ENCODE measurements at places on chromosomes 11 and 22.

GRCh38 chr11:109425554-109425953 lies 3.6 kb downstream of the C11orf87 start:
- DNase-seq = no peak

- DNase-seq = peak; percentile 61
Measured at GRCh38 chr22:35430897-35431322, 31.0 kb downstream of the MCM5 start.

DNA sequence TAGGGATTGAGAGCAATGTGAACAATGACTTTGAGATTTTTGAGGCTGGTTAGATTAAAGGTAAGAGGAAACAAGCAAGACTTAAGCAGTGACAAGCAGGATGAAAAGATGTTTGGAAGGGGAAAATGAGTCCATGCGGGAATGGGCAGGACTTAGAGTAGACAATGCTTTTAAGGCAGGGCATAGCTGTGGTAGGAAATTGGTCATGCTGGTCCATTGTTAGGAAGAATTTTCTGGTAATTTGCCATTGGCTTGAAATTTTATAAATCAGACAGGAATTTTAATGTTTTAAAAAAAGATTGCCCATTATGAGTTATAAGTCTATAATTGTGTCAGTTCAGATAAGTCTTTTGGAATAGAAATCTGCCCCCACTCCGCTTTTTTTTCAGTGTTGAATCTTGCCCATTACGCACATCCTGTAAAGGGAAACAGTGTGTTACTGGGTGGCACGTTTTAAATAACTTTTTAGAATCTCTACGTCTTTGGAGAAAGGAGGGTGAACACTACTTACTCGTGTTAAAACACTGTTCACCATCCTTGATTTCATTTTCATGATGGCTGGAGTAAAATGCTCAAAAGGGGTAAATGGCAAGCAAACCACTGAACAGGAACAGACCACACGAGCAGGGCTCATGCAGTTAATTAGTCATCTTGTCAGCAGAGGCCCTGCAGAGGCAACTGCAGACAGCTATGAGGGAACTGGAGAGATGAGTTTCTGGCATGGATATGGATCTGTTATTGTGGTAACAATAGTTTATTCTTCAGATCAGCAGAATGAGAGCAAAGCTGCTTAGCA lies 25.0 kb downstream of the SWAP70 start:
- peak; percentile 96 for DNase-seq

GRCh38 chr22:49964136-49965090 lies 3.8 kb downstream of the PIM3 start:
- no peak for DNase-seq

DNA sequence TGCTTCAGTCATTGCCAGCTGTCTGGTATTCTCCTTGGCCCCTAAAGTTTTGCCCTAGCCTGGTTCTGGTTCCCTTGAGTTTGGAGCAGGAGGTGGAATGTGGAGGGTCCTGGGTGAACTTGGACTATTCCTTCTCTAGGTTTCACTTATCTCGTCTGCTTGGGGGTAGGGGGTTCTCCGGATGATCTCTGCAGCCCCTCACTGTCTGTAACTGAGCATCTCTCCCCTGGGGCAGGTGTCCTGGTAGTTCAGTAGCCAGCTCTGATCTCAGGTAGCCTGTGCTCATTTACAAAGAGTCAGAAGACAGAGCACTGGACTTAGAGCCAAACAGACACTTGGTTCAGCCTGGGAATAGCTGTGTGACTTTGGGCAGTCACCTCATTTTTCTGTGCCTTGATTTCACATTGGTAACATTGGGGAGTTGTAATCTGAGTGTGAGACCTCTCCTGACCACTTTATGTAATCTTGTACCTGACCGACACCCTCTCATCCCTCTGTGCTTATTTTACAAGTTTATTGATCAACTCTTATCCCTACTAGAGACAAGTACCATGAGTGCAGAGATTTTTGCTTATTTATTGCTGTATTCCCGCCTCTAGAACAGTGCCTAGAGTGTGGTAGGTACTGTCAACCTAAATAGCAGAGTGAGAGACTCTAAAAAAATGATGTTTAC lies 804 bp downstream of the CCDC134 start:
- DNase-seq = no peak

DNA sequence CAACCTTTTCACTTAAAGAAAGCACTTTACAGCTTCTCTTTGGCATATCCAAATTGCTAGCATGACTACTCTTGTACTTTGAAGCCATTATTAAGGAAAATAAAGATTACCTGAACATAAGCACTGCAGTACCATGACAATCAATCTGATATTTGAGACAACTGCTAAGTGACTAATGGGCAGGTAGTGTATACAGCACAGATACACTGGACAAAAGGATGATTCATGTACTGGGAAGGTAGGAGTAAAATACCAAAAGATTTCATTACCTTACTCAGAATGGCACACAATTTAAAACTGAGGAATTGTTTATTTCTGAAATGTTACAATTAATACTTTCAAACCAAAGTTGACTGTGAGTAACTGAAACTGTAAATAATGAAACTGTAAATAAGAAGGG lies 1054.3 kb upstream of the TENM4 start:
- no peak for DNase-seq

DNA sequence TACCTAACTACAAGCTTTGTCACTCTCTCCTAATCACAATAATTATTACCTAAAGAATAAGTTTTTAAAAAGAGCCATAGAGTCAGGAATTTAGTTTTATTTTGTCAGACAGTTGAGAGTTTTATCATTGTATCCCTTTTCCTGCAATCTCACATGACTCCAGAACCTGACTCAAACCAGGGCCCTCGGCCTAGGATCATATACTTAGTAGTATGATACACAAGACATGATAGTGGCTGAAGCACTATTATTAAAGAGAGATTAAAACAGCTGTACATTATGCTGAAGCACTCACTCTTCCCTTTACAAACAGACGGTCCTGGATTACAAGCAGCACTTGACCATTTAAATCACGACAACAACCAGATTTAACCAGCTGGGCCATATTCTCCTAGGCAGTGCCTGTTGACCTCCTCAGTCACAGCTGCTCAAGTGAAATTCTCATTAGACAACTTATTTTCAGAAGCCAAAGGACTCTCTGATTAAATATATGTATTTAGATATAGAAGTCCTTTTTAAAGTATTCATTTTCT lies 44.0 kb downstream of the SOX6 start:
- no peak for DNase-seq

GRCh38 chr11:120169981-120170698 lies 32.2 kb upstream of the TRIM29 start:
- DNase-seq = no peak

DNA sequence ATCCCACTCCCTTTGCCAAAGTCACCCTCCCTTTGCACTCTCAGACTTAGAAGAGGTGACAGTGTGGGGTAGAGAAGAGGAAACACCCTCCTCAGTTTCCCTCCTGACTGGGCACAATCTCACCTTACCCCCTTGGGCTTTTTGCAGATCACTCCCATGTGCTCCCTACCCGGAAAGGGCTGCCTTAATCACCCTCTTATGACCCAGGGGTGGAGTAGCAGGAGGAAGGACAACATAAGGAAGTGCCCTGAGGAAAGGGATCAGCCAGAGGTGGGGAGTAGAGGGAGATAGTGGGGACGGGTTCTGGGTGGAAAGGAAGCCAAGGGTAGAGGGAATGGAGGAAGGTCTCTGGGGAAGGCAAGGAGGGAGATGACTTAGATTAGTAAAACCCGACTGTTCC lies 52.0 kb downstream of the NRXN2 start:
- DNase-seq = no peak

- no peak for DNase-seq
Measured at GRCh38 chr11:88295028-88295427, 42.5 kb downstream of the CTSC start.

DNA sequence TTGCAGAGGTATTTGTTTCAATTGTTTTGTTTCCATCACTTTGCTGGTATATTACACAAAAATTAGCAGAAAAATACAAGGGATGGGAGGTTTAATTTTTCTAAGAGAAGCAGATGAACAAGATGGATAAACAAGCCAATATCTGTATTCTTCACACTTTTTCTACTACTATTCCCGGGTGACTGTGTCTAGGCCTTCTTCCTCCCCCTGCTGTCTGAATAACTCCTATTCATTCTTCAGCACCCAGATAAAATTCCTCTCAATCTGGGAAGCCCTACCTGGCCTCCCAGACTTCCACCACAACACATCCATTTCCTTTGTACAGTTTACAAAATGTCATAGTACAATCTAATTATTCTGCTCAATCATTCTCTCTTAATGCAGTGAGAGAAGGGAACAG lies 666.6 kb upstream of the TENM4 start:
- DNase-seq = no peak

DNA sequence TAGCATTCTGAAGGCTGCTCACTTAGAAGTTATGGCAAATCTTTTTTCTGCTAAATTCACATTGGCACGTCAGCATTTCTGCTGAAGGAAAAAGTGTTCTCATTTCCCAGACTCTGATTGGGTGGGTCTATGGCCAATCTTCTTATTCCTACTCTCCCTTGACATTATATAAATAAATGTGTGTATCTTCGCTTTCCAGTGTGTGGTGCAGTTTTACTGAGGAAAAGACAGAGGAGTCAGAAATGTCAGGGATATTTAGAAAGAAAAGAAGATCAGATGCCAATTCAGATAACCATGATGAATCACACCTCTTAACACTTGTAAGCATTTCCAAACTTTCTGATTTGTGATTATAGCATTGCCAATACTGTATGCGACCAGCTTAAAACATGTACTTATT lies 3.2 kb upstream of the BDNF start:
- DNase-seq = no peak

DNA sequence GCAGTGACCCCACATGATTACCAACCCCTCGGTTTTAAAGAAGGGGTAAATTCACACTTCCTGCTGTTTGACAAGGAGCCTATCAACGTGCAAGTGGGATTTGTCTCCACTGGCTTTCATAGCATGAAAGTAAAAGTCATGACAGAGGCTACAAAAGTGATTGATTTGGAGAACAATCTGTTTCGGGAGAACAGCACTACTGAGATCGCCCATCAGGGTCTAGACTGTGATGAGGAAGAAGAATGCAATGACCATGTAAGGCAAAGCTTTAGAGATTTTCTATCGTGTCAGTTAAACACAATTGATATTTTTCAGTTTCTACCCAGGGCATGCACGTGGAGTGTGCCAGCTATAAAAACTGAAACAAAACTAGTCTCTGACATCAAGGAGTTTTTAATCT lies 41.7 kb downstream of the HORMAD2 start:
- no peak for DNase-seq

DNA sequence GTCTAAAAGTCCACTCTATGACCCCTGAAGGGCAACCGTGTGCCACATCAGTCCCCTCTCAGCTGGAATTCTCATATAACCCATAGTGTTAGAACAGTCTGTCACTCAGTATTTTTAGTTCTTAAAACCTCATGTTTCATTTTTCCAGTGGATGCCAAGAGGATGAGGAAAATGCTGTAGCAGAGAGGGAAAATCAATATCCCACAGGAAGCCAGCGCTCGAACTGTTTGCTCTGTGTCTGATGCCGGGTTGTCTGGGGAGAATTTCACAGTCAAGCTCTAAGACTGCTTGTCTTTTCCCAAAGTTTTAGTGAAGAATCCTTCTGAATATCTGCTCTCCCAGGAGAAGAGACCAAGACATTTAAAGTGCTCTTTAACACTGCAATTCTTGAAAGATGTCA lies 360.9 kb downstream of the OPCML start:
- no peak for DNase-seq

DNA sequence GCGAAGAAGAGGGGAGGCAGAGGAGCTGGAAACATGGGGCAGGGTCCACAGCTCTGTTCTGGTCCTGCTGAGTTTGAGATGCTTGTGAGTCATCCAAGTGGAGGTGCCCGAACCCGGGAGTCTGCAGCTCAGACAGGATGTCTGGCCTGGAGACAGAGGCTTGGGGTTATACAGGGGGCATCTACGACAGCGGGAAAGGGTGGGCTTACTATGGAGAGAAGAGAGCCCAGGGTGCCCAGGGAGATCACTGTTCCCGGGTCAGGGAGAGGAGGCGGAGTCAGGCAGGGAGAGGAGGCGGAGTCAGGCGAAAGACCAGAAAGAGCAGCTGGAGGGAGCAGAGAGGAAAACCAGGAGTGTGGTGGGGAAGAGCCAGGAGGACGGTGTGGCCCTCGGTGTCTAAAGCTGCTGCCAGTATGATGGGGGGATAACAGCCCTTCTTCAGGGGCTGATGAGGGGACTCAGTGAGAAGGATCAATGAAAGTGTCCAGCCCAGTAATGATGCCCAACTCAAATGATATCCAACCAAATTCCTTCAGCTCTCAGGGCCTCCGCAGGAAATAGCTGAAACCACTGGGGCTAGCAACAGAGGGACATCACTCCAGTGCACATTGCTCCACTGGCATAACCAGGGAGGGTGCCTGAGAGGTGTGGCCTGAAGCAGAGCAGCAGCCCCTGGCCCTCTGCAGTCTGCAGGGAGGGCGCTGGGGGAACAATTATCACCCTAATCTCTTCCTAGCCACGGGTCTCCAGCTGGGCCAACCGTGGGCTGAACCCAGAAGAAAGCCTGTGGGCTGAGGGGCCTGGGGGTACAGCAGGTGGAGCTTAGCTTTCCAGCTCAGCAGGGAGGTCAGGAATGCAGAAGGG lies 2.6 kb upstream of the LTBP3 start:
- DNase-seq = no peak

DNA sequence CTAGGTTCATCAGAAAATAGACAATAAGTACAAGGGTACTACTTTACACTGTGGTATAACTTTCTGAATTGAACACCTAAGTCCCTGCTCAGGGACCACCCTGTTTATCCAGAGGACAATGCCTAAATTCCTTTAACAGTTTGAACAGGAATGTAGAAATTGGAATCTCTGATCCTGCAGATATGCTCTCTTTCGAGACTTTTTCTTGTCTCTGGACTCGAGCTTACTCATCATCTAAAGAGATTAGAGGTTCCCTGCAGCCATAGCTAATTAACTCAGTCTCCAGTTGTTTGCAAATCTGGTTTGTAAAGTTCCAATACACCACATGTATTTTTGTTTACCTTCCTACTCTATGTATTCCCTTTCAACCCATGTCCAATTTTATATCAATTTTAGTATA lies 1.0 kb downstream of the HOATZ start:
- no peak for DNase-seq

DNA sequence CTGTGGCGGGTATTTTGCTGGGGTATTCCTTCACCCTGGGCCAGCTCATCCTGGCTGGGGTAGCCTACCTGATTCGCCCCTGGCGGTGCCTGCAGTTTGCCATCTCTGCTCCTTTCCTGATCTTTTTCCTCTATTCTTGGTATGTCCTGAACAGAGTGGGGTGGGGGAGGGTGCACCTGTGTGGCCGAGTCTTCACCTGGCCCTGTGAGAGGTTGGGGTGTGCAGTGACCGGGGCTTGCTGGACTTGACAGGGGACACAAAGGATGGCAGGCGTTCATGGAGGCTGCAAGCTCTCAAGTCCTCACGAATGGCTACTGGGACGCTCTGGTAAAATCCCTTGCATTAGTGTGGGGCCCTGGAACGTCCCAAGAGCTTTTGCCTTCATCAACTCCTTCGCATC lies 39.3 kb downstream of the CAPN1 start:
- DNase-seq = no peak
